ENCODE measurements at places on chromosomes 6 and 20.
A peak's percentile ranks its signal among the peaks of the same experiment; 100 is the strongest.

GRCh38 chr6:99344289-99344688, 5.2 kb downstream of the FAXC start:
- no peak for DNase-seq

DNA sequence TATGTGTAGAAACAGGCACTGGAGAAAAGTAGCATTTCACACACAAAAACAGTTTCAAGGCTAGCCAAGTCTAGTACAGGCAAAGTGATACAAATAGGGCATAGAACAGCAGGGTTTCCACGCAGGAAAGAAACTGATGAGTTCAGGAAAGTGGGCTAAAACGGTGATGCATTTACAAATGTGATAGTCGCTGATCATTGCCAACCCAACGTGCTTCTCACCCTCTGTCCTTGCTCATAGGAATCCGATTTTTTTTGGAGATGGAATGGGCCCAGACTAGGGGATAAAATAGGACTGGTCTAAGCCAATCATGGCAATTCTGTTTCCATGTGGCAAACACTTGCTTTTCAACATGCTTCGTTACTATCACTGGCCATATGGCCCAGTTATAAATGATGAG, 536.6 kb downstream of the PRKN start:
- no peak for DNase-seq

GRCh38 chr6:1255636-1256365, 56.1 kb upstream of the FOXQ1 start:
- DNase-seq, result no peak

- peak; percentile 82 for DNase-seq
These were observed 3.3 kb downstream of the PLN start for GRCh38 chr6:118551063-118552053.

GRCh38 chr6:157110607-157111006, 212.7 kb downstream of the TMEM242 start:
- DNase-seq, result no peak

DNA sequence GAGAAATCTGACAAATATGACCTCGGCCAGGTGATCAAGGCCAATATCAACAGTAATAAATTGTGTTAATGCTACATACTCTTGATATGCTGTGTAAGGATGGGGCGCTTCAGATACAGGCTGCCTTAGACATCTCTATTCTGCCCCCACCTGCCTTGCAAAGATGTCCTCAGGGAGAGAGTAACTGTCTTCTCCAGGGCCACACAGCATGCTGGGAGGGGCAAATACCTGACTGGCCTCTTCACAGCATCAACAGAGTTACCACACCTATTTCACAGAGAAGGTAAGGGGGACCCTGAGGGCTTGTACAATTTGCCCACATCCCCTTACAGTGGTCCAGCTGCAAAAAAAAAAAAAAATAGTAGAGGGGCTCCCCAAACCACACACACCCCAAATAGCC, 17.2 kb upstream of the KIAA1755 start:
- no peak for DNase-seq

- no peak for DNase-seq
These were observed 292.6 kb downstream of the CLVS2 start for GRCh38 chr6:123288649-123289048.

- DNase-seq, result no peak
These were observed 51.2 kb upstream of the SLC22A1 start for GRCh38 chr6:160070427-160070826.

GRCh38 chr6:136192902-136193301, 57.2 kb downstream of the MTFR2 start:
- no peak for DNase-seq

DNA sequence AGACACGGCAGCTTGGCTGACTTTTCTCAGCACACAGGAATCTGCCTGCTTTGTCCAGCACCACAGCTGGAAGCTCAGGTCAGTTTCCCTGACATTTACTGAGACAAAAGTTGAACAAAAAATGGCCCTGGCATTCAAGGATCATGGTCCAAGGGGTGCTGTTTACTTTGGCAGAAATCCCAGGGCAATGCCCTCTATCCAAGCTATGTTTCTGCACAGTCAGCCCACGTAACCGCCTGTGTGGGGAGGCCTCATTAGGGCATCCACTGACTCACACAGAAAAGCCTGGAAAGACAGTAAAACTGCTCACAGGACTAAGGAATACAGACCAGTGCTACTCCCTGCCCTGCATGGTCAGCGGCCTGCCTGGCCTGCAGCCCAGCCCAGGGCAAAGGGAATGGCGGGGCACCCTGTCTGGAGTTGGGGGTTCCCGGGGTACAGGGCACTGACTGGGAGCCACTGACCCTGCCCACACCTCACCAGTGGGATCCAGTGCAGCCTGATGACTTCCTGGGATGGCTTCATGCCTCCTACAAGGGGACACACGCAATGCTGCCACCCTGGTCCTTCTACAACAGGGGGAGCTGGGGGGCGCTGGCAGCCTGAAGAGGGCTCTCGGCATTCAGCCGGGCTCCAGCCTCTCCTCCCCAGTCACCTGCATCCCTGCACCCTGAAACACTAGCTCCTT, 77.1 kb downstream of the NINL start:
- no peak for DNase-seq

- peak; percentile 32 for DNase-seq
These were observed 620 bp upstream of the DEK start for GRCh38 chr6:18264923-18265377.

- peak; percentile 5 for DNase-seq
These were observed 53.5 kb upstream of the LRFN2 start for GRCh38 chr6:40640599-40641227.

GRCh38 chr6:97726378-97726777, 443.4 kb upstream of the MMS22L start:
- peak; percentile 1 for DNase-seq

DNA sequence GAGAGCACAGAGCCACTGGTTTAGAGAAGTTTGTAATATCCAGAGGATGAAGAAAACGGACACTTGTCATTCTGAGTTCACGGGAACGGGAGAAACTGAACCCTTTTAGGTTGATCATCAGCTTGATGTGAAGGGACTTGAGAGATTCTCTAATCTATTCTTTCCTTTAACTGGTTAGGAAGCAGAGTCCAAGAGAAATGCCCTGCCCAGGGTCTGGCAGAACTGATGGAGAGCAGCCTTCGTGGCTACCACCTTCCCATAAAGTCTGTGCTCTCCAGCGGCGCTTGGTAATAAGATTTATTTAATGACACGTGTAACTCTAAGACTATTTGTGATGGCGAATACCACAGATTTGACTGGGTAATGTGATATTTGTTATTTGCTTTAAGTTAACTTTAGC, 36.0 kb downstream of the E2F3 start:
- DNase-seq, result no peak

DNA sequence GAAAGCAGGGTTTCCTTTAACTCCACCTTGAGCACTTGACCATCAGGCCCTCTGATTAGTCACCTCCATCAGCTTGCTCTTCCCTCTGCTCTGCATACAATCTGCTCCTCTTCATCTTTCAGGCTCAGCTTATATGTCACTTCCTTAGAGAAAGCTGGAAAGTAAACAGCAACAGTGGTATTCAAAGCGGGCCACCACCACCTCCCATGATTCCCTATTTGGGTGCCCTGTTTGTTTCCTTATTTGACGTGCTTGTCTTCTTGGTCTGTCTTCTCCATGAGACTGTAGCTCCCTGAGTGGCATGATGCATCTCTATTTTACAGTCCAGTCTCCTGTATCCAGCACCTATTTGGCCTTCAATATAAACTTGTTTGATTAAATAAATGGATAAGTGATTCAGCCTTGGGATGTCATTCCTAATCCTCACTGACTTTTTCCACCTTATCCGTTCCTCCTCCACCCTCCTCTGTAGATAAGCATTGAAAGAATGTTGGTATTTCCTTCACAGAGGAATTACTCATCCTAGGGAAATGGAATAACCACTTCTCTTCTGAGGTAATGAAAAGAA, 102.8 kb upstream of the SGK1 start:
- DNase-seq, result no peak

- DNase-seq, result peak; percentile 52
These were observed 46.4 kb upstream of the CHD6 start for GRCh38 chr20:41664584-41664983.

- DNase-seq, result no peak
These were observed 118.2 kb upstream of the DST start for GRCh38 chr6:56760842-56761241.

DNA sequence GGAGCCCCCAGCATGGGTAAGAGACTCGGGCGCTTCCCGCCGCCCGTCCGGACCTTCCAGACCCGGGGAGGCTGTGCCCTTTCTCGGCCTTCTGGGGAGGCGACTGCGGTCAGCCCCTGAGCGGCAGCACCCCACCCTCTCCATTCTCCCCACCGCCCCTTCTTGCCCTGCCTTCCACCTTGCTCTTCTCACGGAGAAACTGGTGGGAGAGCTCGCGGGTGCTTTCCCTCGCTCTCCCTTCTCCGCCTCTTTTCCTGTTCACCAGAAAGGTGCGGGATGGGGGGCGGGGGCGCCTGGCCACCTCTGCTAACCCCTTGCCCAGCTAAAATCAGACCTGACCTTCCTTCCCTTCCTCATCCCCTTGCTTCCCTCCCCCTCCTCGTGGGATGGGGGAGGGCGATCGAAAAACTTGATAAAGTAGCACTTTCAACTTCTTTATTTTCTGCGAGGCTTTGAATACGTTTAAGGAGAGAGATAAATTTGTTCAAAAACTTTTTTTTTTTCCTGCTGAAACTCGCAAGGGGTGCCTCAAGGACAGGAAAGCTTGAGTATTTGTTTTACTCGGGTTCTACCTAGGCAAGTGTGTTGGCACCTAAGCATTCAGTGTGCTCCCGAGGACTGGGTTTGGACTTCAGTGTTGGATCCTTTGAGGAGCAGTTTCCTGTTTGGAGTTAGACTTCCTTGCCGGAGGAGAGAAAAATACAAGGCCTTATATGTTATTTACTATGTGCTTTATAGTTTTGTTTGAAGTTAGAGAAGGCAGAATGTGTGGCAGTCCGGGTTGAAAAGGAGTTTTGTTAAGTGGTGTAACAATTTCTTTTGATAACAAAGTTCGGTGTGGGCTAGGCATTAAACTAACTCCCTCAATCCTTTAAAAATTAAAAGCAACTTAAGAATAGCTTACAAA, 897 bp downstream of the CD2AP start:
- peak; percentile 69 for DNase-seq

GRCh38 chr20:58749098-58749769, 56.6 kb downstream of the NPEPL1 start:
- DNase-seq, result no peak
